ENCODE measurements at places on chromosomes 1 and 21. TPM values are rescaled to one million over a fixed set of nuclear protein-coding genes. Genes with fewer than 3 reads are reported as not detected.

RGS8 gene
- not detected for total RNA-seq

OPRD1 gene
- total RNA-seq = under 0.01 TPM

GRCh38 chr1:32876341-32877210 lies 5.9 kb upstream of the FNDC5 start:
- DNase-seq = no peak

- DNase-seq = no peak
These were observed 68.8 kb downstream of the SMYD2 start for GRCh38 chr1:214349781-214350180.

- DNase-seq = no peak
These were observed 52.6 kb upstream of the LYST start for GRCh38 chr1:235919127-235919832.

DNA sequence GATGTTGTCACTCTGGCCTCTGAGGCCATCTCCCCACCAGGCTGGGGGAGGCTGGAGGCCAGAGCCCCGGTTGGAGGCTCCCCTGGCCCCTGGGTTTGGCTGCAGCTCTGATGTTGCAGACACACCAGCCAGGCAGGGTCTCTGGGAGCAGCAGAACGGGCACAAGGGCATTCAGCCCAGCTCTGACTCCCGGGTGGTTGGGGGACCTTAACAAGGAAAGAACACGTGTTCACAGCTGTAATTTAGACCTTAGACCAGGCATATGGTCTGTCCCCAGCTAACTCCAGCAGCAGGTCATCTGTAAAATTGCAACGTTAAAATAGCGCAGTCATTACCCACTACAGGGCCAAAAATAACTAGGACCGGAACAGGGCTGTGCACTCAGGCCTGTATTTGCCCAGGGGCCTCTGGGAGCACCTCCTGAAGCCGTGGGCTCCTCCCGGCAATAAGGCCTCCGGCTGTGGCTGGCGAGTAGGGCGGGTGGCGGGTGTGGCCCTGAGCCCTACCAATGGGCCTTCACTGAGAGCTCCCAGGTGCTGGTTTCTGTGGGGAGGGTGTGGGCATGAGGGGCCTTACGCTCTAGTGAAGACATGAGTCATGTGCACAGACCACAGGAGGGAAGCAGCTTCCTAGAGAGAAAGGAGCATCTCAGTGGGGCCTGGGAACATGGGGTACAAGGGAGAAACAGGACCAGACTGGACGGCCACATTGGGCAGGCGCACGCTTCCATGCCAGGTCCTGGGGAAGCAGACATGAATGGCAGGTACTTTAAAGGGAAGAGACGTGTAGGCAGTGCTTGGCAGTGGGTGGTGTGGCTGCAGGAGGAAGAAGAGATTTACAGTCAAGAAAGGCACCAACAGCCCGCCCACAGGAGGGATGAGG lies 6.1 kb downstream of the LDLRAP1 start:
- DNase-seq = peak; percentile 39

DNA sequence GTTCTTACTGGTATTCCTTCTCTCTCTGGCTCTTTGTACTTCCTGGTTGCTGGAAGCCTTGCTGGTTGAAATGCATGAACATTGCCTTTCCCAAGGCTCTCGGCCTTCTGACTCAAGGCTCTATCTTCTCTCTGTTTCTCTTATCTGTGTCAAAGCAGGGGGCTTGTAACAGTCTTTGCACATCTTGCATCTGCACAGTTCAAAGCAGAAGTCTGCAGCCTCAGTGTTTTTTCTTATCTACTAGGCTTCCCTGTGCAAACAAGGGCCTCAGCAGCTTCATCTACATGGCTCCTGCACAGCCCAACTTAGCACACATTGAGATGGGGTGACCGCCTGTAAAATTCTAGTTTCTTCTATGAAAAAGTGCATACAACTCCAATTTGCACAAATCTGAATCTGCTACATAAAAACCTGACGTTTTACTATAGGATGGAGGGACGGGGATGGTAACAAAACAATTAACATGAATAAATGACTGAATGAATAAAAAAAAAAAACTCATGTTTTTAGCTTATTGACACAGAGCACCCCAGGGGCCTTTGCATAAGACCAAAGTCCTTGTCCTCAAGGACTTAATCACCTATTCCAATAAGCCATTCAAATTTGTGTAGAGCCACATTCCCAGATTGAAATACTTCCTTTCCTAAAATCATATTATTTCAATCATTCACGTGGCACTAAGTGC lies 458.3 kb downstream of the LMO4 start:
- no peak for DNase-seq

DNA sequence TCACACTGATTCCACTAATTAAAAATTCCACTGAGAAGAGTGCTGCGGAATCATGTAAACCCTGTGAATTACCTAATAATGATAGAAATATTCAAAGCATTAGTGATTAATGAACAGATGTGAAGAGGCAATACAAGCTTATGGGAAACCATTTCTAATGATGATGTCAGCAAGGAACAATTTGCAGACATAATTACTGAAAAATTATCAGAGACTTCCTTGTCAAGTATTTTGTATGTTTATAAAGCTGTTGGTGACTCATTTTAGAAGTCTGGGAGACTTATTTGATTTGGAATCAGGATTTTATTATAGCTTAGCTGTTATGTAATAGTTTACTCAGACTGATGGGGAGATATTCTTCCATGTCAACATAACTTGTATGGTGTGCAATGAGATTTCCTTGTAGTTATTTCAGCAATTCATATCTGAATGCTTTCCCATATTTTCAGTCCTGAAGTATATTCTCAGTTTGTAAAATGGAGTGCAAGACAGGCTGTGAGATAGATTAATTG lies 135.5 kb downstream of the TGFB2 start:
- peak; percentile 95 for DNase-seq

DNA sequence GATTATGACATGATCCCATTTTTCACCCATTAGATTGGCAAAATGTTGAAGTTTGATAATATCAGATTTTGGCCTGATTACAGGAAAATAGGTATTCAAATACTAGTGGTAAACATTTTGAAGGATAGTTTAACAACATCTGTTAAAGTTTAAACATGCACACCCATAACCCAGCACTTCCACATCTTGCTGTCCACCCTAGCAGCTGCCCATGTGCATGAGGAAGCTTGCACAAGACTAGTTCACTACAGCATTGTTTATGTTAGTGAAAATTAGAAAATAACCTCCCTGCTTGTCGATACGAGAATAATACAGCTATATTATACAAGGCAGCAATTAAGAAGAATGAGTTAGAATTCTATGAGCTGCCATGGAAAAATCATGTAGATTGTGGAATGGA lies 127.6 kb downstream of the C1orf21 start:
- peak; percentile 11 for DNase-seq

GRCh38 chr1:225914947-225915346 lies 9.1 kb downstream of the PYCR2 start:
- no peak for DNase-seq

DNA sequence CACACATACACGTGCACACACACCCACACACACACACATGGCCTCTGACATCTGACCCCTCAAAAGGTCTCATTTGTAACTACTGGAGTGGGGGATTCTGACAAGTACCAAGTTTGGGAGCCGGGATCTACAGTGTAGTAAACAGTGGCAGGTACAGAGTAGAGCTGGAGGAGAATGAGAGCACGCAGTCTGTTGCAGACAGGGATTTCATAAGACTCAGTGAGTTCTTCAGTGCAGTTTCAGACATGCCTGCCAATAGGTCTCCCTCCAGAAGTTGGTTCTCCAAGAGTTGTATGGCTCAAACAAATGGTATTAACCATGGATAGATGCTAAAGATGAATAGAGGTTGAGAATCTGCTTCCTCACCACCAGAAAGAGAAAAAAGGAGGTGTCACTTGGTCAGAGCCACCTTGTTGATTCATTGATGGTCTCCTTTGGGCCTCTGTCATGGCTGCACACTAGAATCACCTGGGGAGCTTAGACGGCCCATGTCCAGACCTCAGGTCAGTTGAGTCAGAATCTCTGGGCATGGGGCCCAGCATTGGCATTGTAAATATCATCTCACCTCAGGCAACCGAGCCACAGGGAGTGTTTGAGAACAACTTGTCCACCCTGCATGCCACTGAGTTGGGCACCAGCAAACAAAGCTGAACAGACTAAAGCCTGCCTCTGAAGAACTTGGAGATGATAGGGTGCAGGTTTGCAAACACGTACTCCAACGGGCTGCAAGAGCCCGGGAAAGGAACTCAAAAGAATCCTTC lies 122.1 kb downstream of the EDEM3 start:
- no peak for DNase-seq

- peak; percentile 98 for DNase-seq
These were observed 9.8 kb downstream of the PDXK start for GRCh38 chr21:43728467-43729390.

DNA sequence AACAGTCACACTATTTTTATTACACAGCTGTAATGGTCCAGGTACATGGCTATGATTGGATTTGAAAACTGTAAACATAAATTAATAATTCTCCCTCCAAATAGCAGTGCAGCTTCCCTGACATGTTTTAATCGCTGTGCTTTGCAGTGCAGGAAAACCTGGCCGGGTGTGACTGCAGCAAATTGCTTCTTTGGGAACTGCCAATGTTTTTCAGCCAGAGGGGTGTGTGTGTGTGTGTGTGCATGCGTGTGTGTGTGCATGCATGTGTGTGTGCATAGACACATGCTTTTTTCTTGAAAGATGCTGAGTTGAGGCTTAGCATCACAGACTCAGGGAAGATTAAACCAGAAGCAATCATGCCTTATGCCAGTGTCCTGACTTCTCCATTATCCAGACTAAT lies 231.2 kb downstream of the PRDM2 start:
- DNase-seq = no peak

DNA sequence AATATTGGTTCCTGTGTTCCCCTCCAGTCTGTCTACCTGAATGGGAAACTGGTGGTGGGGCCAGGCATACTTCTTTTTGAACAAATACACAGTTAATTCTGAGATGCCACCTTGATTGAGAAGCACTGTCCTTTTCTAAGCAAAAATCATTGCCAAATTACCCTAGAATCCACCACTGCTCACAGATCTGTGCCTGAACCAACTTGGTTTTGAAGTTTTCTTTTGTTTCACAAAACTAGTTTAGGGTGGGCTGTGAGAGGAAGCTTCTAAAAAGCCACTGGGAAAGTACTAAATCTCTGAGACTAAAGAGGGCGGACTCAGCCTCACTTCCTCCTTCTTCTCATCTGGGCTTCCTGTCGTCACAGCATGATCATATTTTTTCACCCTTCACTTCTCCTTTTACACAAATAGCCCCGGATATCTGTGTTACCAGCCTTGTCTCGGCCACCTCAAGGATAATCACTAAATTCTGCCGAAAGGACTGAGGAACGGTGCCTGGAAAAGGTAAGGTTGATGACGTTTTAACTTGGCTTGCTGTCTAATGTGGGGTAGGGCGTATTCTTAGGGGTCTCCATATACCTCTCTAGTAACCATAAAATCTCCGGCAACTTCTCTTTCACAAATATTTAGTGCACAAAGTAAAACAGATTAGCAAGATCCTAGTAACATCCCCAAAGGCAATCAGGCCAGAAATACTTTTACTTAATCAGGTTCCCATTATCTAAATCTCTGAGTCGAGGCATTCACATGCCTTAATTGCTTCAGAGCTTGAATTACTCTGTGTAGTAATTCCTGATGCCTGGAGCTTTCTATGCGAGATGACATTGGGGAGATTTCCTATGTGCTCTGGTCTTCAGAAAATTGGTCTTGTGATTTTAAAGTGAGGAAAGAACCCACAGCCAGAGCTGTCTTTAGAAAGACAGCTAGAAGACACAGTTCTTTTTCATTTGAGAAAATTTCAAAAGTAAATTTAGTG lies at the start of gene CD53:
TSS of gene CD53 (plus strand) at position 404 of the 976 bp plus-strand sequence. CDS start 18,261 bp downstream, outside the sequence.
- no peak for DNase-seq

- DNase-seq = peak; percentile 56
These were observed 100.8 kb downstream of the UCK2 start for GRCh38 chr1:165928075-165928731.

DNA sequence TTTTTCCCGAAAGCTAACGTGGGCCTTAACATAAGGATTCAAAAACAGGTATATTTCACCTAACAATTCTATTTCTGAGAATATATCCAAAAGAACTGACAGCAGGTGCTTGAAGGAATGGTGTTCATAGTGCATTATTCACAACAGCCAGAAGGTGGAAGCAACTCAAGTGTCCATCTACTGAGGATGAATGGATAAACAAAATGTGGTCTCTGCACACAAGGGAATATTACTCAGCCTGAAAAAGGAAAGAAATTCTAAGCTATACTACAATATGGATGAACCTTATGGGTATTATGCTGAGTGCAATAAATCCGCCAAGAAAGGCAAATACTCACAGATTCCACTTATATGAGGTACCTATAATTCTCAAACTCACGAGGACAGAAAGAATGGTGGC lies 6.1 kb upstream of the RIPPLY3 start:
- DNase-seq = no peak

GRCh38 chr1:111099289-111099688 lies 40.6 kb downstream of the DRAM2 start:
- DNase-seq = no peak

- peak; percentile 11 for DNase-seq
These were observed 665 bp downstream of the DAB1 start for GRCh38 chr1:57423135-57423655.

DNA sequence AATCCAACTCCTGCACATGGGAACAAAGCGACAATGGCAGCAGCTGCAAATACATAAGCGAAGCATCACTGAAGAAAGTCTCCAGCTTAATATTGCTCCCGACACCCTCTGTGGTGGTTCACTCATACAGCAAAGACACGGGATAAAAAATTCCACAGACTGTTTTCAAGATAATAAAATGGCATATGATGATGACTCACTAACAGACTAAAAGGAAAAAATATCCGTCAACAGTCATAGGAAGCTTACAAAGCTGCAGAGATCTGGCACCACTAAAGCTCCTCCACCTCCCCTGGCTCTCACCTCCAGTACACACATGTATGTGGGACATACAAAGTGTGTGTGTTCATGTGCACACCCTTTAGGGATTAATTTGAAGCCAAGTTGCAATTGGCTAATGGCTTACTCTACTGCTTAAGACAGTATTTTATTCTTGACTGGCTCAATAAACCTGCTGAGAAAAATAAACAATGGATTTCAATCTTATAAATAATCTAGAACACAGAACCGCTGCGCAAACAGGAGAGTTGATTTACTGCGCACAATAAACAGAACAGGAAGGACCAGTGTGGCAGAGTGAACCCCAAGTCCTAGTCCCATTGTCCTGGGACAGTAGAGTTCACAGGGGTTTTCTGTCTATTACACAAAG lies 94.4 kb downstream of the SLC45A1 start:
- peak; percentile 91 for DNase-seq

DNA sequence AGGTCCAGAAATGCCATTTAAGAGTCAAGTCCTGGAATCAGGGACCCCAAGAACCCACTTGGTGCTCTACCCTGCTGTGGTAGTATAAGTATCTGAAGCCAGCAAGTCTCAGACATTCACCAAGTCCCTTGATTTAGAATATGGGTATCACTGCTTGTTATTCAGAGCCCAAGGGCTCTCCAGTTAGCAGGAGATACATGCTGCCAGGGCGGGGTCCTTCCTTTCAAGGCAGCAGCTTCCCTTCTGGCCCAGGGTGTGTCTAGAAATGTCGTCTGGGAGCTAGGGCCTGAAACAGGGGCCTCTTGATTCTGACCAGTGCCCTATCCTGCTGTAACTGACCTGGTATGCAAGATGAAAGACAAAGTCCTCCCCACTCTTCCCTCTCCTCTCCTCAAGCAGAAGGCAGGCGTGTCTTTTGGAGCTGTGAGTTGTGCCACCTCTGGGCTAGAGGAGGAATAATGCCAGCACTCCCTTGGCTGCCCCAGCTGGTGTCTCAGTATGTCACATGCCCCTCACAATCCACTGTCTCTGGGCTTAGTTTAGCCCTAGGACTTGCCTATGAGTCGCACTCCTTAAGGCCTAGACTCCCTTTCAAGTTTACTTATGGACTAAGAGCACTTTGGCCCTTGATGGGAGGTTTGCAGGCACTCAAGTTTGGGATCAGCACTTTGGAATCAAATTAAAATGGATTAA lies 200.2 kb downstream of the MRPL39 start:
- DNase-seq = no peak

GRCh38 chr1:2095981-2096736 lies 45.9 kb downstream of the PRKCZ start:
- no peak for DNase-seq

Measured in IMR-90 (cell line).